ENCODE measurements at places on chromosomes 6 and 20. TPM values are rescaled to one million over a fixed set of nuclear protein-coding genes. Genes with fewer than 3 reads are reported as not detected.

The LY6G5C gene
- total RNA-seq: 0.51 TPM

The TMC2 gene
- total RNA-seq: under 0.01 TPM

The PNISR gene
- 60.1 TPM for total RNA-seq

The SLC52A3 gene
- not detected for total RNA-seq

The C6orf118 gene
- total RNA-seq: not detected

The ENTPD6 gene
- 56.5 TPM for total RNA-seq

The SLC22A3 gene
- 0.26 TPM for total RNA-seq

The PAK5 gene
- total RNA-seq: not detected

The PCSK2 gene
- not detected for total RNA-seq

The OVOL2 gene
- not detected for total RNA-seq

The CFAP61 gene
- 0.26 TPM for total RNA-seq

The ADGRB3 gene
- 0.77 TPM for total RNA-seq

The STX11 gene
- total RNA-seq: 0.26 TPM

The ARHGAP40 gene
- total RNA-seq: not detected

The METTL24 gene
- total RNA-seq: 2.6 TPM
